ENCODE measurements at places on chromosomes 6 and 20.
A peak's percentile ranks its signal among the peaks of the same experiment; 100 is the strongest.

- DNase-seq, result peak; percentile 95
These were observed 35.4 kb downstream of the DACT2 start for GRCh38 chr6:168284187-168284586.

DNA sequence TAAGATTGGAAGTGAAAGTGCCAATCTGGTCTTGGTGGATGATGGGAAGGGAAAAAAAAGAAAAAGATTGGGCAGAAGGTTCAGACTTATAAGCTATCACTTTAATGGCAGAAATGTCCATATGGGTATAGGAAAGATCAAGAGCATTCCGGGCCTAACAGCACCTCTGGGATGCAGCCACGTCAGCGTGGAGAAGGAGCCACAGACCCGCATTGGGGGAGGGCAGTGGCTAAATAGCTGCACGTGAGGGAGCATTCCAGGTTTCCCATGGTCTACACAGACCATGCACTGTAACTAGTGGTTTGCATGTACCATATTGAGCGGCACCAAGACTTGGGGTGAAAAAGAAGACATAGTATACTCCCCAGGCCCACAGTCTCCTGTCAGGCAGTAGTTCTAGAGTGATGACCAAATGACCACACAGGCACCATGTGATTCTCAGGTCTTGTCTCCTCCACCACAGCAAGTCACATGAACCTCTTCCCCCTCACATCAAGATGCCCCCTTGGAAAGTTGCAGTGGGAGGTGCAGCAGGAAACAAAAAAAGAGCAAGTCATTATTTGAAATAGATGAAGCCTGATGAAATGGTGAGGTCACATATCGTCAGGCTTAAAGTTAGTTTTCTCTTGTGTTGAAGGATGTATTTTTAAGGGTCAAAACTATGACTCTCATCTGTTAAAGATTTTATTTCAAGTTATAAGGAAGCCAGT is 94.4 kb upstream of the TNFAIP3 start:
- DNase-seq, result peak; percentile 94

DNA sequence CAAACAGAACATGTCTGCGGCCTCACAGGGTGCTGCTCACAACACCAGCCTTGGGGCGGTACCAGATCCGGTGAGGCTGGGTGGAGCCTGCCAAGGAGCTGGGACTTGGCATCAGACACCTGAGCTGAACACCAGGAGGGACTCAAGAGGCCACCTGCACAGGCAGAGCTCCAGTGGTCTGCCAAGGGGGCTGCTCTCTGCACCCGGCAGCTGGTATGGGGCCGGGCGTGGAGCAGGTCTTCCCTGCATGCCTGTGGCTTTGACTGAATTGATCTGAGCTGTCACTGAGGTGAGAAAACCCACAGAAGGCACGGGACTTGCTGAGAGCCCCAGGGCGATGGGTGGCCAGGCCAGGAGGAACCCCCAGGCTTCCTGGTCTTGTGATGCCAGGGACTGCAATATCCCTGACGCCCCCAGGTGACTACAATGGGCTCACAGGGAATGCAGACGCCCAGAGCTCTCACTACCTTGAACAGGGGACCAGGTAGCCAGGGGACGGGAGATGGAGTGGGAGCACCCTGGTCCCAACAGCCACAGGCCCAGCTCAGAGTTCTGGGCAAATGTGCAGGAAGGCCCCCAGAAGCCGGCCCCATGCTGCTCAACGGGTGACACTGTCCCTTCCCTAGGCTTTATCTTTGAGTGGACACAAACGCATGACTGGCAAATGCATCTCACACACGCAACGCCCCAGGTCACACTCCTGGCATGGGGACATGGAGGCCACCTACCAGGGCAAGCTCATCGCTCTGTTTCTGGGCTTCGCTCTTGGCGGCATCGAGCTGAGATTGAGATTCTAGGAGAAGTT is 48.2 kb downstream of the DSTN start:
- no peak for DNase-seq

DNA sequence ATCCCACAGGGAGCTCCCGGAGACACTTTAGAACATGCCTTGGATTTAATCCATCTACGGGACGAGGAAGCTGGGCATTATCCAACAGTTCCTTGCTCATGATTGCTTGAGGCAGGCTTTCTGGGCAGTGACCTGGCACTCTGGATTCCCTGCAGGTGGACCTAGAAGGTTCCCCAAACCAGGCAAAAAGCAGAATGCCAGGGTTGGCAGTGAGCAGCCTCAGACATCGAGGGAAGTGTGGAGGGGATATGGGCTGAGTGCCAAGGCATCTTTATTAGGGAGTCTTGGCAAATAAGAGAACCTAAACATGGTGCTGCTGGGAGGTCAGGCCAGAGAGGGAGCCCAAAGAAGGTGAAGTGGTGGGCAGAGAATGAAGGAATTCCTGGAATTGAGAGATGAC is 158.5 kb downstream of the CD83 start:
- DNase-seq, result no peak

GRCh38 chr6:104013312-104013971 is 846.3 kb downstream of the HACE1 start:
- no peak for DNase-seq

DNA sequence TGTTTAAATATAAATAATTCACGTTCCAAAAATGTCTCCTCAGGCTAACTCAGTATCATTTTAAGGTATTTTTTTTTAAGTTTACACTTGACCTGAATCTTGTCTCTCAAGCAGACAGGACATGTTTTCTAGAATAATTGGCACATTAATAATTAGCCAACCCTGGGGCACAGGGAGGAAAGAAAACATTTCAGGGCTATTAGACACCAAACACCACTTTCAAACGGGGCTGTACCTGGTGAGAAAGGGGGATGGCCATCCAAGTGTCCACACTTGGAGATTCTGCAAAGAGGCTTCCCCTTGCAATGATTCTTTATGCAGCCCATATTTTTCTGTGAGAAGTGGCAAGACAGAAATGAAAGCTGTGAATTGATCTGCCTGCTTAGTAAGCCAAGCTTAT is 560.8 kb downstream of the CD109 start:
- DNase-seq, result no peak

DNA sequence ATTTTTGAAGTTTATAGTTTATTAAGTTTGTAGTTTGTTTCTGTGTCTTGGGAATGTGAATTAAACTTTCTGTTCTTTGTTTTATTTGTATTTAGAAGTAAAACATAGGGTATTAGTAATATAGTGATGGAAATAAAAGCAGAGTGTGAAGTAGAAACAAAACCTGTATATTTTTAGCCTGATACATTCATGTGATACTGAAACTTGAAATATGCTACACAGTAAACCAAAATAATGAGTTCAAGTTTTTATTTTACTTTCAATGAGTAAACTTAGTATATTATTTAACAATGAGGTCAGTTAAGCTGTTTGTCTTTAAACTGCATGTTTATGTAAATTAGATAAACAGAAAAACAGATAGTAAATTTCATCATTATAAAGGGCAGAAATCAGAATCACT is 1592.6 kb downstream of the GRIK2 start:
- no peak for DNase-seq

- no peak for DNase-seq
These were observed 297.3 kb upstream of the FLRT3 start for GRCh38 chr20:14634665-14635064.

GRCh38 chr20:32449890-32450401 is 91.8 kb downstream of the ASXL1 start:
- DNase-seq, result peak; percentile 46

GRCh38 chr20:37902504-37903313 is at the start of gene VSTM2L:
VSTM2L (plus strand) TSS chr20:37903127; CDS start chr20:37903351, 224 bp downstream.
- no peak for DNase-seq

All from trophoblast cell (in vitro differentiated cells and primary cell).